ENCODE measurements at places on chromosomes 6 and 20.

GRCh38 chr6:143234734-143235133 is 174.0 kb downstream of the AIG1 start:
- no peak for DNase-seq

- no peak for DNase-seq
These were observed 23.3 kb upstream of the BCAS1 start for GRCh38 chr20:54093423-54094267.

DNA sequence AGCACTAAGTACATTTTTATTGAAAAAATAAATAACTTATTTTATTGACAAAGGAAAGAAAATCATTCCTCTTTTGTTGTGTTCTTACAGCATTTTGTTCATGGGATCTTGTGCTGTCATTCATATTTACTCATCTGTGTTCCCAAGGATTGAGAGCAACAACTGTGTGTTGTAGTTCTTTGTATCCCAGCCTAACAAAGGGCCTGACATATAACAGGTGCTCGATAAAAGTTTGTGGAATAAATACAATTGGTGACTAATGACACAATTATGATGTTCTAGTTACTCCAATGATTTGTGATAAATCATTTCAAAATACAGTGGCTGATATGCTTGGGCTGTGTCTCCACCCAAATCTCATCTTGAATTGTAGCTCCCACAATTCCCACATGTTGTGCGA is 7.9 kb upstream of the OGFRL1 start:
- no peak for DNase-seq

- no peak for DNase-seq
These were observed 179.3 kb upstream of the DTNBP1 start for GRCh38 chr6:15841937-15842726.

- peak; percentile 67 for DNase-seq
These were observed 135.1 kb downstream of the TBXT start for GRCh38 chr6:166032366-166033200.

GRCh38 chr20:50815162-50815989 is 20.5 kb downstream of the BCAS4 start:
- peak; percentile 50 for DNase-seq

- peak; percentile 87 for DNase-seq
These were observed 91.0 kb downstream of the BCKDHB start for GRCh38 chr6:80197474-80197873.

GRCh38 chr20:51327251-51327841 is 215.2 kb downstream of the NFATC2 start:
- peak; percentile 49 for DNase-seq

DNA sequence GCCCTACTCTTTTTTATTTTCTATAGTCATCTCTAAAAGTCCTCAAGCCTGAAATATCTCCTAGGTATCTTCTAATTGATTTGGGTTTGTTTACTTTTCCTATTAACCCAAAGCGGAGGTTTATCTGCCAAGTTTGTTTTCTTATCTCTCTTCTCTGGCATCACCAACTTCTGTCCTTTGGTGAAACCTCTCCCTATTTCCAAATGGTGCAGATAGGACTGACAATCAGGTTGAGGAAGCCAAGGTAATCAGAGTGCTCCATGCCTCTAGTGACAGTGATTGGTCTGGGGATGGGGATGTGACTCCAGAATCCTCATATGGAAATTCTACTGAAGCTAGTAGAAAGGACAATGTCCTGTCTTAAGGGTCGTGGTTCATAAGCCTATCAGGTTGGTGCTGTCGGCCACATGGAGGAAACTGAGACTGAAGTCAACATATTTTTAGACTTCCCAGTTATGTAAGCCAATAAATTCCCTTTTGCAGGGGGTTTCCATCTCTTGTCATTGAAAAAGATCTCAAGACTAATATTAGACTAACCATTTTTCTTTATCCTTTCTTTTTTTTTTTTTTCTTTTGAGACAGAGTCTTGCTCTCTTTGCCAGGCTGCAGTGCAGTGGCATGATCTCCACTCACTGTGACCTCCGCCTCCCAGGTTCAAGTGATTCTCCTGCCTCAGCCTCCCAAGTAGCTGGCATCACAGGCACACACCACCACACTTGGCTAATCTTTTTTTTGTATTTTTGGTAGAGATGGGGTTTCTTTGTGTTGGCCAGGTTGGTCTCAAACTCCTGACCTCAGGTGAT is 28.0 kb downstream of the KIF6 start:
- DNase-seq: no peak

DNA sequence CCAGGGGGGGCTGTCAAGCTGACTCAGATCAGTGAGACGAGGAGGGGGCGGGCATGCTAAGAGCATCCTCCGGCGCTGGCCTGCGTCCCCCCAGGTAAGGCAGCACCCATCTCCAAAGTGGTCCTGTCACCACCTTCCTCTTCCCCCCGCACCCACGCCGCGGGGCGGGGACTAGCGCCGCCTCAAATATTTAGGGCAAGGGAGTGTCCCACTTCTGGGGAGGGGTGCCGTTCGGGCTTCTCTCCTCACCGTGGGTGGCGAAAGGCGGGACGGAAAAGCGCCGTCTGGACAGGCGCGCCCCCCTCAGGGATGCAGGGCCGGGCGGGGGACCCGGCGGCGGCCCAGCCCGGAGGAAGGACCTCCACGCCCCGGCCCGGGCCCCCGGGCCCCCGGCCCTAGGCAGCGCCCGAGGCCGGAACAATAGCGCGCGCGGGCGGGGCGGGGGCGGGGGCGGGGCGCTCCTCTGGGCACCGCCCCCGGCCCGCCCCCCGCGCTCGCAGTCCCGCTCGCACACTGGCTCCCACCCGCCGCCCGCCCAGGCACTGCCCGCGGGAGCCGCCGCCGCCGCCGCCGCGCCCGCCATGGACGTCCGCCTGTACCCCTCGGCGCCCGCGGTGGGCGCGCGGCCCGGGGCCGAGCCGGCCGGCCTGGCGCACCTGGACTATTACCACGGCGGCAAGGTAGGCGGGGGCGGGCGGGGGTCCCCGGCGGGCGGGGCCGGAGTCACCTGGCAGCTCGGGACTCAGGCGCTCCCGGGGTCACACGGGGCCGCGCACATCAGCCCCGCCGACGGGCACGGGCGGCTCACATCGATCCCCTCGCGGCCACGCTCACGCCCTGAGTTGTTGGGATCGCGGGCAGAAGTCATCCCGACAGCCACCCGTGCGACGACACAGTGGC is at the start of gene TOX2:
Gene TOX2, plus strand, starts transcription at position 542 of the 900 bp plus-strand sequence. Its CDS starts 40 bp downstream, at position 582.
- DNase-seq: peak; percentile 31

DNA sequence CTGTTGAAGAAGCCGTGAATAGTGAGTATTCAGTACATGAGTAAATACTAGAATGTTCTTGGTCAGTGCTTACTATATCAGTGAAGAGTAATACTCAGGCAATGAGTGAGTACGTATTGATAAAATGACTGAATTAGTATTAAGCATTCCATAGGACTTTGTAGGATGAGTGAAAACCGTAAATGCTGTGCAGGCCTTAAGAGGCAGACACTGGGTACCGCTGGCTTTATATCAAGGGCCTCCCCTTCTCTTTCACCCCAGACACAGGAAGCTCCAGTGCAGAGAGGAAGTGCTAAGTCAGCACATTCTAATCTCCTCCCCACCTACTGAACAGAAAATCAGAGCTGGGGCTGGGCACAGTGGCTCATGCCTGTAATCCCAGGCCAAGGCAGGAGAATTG is 24.2 kb downstream of the POFUT1 start:
- DNase-seq: no peak

DNA sequence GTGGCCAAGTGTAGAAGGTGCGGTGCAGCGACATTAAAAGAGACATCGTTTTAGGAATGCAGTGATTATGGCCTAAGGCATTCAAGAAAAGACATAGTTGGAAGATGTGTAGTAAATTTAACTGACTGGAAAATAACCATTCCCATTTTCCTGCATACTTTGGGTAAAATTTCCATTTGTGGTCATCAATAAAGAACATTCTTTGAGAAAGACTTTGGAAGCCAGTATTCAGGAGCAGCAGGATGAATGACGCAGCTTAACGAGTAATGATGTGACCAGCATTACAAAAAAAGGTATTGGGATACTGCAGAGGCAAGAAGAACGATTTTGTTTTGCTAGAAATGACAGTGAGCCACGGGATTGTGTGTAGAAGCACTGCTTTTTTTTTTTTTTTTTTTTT is 7.0 kb upstream of the RWDD1 start:
- no peak for DNase-seq

DNA sequence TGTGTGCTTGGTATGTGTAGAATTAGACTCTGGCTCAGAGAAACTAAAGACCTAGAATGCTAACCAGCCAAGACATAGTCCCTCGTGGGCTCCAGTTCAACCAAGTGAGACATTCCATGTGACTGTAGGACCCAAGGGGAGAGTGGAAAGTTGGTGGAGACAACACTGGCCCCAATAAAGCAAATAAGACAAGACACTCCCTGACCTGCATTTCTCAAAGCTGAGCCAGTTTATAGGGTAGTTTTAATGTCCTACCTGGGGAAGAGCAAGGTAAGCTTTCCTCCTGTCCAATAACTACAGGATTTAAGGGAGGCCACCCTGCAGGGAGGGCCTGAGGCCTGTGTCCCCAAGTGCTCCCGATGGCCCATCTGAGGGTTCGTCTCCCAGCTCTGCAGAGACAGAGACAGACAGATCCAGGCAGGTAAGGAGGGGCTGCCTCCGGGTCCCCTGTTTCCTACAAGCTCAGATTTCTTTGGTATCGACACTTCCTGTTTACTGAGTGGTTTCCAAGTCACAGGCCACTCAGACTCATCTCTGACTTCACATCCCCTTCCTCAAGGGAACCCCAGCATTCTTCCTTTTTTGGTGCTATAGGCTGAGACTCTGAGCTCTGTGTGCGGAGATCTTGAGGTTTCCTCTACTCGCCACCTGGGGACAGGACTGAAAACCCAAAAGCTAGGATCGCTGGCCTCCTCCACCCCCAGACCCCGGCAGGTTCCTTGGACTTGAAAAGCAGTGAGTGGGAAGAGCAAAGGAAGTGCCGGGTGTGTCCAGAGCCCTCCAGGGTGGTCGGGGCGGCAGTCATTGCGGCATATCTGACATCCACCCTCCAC is 92.4 kb downstream of the PRND start:
- no peak for DNase-seq

DNA sequence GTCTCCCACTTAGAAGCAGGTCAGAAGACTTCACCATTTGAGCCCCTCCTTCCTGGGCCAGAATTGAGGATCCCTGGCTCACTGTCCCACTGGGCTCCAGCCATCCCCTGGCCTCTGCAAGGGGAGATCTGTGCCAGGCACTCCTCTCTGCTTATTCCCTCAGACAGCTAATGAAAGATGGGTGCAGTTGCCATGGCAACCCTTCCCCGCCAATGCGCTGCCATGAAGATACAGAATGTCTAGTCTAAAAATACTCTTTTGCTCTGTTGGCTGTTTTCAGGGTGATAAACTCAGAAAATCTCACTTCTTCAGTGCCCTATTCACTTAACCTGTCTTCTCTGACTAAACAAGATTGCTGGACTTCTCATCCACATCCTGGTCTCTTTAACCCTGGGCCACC is 13.6 kb upstream of the TTLL2 start:
- DNase-seq: no peak

- no peak for DNase-seq
These were observed 219.1 kb downstream of the PHACTR1 start for GRCh38 chr6:12935637-12936036.

DNA sequence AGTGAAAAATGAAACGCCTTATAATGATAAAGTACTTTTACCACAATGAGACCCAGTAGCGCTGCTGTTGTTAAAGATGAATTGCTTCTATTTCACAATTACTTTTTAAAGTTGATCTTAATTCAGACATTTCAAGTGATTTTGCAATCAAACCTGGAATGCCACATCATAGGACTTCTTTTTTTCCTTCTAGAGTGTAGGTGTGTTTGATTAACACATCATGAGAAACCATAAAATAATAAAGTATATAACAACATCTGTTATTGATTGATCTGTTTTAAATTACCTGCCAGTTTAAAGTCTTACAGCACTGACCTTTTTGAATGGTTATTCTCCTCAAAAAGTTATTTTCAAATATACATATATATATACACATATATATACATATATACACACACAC is 38.6 kb downstream of the HEBP2 start:
- DNase-seq: no peak

- DNase-seq: no peak
These were observed 7.8 kb upstream of the PTPRK start for GRCh38 chr6:128528241-128528640.

- DNase-seq: no peak
These were observed 205.6 kb downstream of the UST start for GRCh38 chr6:148952147-148953035.

DNA sequence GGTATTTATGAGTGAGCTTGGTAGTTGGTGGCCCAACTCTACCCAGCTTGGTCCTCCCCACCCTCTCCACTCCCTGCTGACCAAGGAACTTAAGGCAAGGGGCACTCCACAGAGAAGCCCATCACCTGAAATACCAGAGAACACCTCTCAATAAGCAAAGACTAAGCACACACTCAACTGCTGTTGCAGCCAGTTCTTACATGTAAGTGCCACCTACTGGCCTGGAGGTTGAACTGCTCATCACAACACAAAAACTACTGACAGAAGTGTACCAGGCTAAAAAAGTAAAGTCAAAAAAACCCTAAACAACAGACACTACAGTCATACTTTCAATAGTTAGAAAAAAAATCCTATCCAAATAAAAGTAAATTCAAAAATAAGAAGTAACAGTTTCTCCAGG is 146.2 kb downstream of the FAM83B start:
- no peak for DNase-seq

GRCh38 chr20:58573986-58574385 is 58.8 kb upstream of the APCDD1L start:
- DNase-seq: no peak

DNA sequence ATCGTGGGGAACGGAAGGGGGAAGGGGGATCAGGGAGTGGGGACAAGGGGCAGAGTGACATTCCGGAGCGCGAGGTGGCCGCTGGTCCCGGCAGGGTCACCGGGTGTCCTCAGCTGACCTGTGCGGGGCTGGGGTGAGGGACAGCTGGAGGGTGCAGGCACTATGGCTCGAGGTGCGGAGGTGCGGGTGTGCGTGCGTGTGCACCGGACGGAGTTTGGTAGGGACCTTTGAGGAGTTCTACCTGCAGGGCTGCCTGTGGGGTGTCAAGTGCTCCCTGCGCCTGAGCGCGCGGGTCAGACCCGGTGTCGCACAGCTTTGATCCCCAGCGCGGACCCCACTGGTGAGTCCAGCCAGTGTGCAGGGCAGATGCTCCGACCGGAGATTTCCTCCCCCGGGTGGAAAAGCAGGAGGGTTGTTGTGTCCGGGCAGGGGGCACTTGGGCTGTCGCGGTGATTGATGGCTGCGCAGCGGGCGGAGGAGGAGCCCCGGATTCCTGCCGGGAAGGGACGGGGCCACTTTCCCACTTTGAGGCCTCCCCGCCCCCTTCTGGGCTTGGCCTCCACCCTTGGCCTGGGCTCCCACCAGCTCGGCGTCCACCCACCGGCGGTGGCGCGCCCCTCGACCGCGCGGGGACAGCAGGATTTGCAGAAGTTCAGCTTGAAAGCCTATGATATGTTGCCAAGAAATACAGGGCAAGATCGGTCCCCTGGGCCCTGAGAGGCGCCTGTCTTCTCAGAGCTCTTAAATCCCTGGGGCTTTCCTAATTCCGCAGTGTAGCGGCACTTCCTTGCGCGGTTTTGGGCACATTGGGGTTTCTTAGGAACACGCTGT is 658 bp downstream of the RIN2 start:
- DNase-seq: peak; percentile 90

DNA sequence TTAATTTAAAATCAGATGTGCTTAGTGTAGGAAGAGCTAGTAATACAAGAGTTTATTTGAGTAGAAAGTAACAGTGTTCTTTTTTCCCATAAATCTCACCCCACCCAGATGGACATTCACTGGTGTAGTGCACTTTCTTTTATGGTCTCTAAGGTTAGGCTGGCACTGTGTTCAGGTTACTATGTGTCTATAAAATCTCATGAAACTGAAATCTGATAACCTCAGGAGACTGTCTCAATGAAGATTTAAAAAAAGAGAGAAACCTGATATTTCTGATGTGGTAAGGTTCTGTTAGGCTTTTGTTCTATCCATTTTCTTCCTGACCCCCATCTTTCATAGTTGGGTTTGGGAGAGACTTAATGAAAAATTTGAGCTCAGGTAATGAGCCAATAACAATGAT is 101.2 kb upstream of the CLVS2 start:
- DNase-seq: no peak
